ENCODE measurements at places on chromosomes 11 and 22. TPM values are rescaled to one million over a fixed set of nuclear protein-coding genes. Genes with fewer than 3 reads are reported as not detected.

Gene ZFP91
- total RNA-seq: 50.2 TPM

Gene TMEM86A
- total RNA-seq: 0.83 TPM

DNA sequence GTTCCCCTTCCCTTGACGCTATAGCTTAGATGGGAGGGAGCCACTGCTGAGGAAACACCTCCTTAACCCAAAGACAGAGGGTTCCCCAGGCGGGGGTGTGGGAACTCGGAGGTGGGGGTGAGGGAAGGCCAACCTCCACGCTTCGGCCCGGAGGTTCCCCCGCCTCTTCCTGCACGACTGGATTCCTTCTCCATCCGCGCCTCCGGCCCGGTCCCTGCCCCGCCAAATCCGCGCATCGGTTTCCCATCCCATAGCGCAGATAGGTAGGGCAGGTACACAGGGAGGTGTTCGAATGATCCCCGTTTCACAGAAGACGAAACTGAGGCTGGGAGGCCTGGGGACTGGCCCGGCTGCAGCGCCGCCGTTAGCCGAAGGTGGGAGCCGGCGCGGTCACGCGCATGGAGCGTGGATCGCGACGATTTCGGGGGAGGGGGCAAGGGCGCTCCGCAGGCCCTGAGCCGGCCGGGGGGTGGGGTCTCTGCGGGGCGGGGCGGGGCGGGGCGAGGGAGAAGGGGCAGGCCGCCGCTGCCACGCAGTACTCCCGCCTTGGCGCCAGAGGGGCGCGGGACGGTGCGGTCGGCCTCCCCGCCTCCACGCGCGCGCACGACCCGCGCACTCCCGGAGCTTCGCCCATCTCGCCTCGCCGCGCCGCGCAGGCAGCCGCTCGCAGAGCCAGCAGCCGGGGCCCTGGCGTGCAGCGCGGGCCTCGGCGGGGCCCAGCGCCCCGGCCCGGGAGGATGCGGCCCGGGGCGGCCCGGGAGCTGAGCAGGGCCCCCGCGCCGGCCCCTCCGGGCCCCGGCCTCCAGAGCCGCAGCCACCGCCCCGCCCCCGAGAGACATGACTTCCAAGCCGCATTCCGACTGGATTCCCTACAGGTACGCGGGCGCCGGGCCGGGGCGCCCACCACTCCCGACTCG, at the start of gene TUB:
Gene TUB (plus strand): TSS at position 538 of the 917 bp plus-strand sequence. CDS start 300 bp downstream, at position 838.
- DNase-seq: peak; percentile 28

GRCh38 chr11:1224111-1224490, 1.2 kb downstream of the MUC5B start:
- DNase-seq: no peak

Gene C22orf15
- total RNA-seq: 3.9 TPM

- DNase-seq: no peak
These were observed 709 bp downstream of the FTH1 start for GRCh38 chr11:61966734-61967115.

Gene MRGPRX3
- not detected for total RNA-seq

Gene SCN3B
- under 0.01 TPM for total RNA-seq

Gene ARHGAP42
- 8.7 TPM for total RNA-seq

Gene TEX54
- total RNA-seq: not detected

DNA sequence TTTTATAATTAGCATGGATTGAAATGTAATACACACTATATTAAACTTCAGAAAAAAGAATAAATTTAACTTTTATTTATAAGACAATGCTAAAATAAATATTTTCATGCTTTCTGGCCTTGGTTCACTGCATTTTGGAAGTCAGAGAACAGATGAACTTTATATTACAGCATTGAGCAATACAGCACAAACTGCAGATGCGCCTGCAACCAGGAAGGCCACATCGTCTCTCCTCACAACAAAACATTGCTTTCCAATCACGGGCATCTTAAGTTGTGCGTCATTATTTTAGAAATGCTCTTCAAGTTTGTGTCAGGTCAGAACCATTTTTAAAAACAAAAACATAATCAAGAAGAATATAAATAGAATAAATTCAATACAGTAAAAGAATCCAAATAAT, 89.3 kb upstream of the CEP126 start:
- peak; percentile 60 for DNase-seq

Gene SYVN1
- 15.5 TPM for total RNA-seq

- DNase-seq: no peak
These were observed 246.5 kb upstream of the DDI1 start for GRCh38 chr11:103789952-103790351.

Gene PRG2
- total RNA-seq: not detected

Gene TRIM51
- not detected for total RNA-seq

- DNase-seq: no peak
These were observed 3.1 kb upstream of the IL17REL start for GRCh38 chr22:50015451-50016307.

- peak; percentile 10 for DNase-seq
These were observed 551 bp downstream of the AGBL2 start for GRCh38 chr11:47714554-47715081.

DNA sequence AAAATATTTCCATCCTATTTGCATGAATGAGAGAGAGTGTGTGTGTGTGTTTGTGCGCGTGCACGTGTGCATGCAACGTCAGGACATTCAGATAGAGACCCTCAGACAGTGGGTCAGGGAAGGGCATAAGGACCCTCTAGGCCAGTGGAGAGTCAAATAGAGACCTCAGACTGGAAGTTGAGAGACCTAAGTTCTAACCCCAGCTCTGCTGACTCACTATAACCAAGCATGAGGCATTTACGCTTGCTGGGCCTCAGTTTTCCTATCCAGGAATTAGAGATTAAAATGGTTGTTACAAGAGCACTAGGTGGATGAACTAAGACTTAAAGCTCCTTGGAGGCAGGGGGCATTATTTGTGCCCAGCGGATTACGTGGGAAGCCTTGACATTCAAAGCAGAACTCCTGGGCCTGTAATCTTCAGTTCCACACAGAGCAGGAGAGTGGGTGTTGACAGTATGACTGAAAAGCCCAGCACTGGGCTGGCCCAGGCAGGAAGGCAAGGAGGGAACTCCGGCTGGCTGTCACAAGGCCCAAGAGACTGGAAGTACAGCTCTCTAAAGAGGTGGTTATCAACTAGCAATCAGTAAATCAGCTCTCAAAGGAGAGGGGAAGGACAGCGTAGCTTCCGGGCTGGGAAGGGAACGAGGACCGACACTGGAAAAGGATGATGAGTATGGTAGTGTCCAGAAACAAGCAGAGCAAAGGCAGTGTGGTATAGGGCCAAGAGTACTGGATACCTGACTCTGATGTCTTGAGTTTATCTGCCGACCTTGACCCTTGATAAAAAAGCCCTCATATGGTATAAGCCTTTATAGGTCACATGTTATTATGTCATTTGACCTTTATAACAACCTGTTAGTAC, 9.2 kb downstream of the RHOG start:
- DNase-seq: no peak

Gene SAA1
- not detected for total RNA-seq

Gene DCDC1
- total RNA-seq: 0.17 TPM

Gene ARFIP2
- total RNA-seq: 34.9 TPM

GRCh38 chr22:23753385-23753784, 840 bp downstream of the VPREB3 start:
- DNase-seq: no peak

Gene ACRV1
- 0.26 TPM for total RNA-seq

DNA sequence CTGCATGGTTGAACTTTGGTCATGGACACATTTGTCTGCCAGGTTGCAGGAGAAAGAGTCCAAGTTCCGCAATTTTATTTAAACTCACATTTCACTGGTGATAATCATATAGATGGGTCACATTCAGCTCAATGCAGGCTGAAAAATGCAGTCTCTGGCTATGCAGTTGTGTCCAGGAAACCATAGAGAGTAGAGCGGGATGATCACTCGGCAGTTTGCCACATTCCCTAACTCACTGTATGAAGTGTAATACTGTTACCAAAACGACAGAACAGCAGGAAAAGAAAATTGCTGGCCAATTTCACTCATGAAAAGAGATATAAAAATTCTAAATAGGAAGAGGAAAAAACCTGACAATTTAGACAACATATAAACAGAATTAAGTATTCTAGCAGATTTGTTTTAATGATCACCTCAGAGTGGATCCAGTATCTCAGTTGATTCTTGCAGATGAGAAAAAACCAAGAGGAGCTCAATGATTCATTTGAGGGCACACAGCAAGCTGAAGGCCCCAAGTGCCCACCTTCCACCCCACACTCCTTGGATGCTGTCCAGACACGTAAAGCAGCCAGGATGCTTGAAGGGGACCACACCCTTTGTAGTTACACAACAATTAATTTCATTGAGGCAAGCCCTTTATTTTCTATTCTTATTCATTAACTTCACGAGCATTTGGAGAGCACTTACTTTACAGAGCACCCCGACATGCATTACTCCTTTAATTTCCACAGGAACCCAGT, 422.3 kb downstream of the SOX6 start:
- DNase-seq: no peak

DNA sequence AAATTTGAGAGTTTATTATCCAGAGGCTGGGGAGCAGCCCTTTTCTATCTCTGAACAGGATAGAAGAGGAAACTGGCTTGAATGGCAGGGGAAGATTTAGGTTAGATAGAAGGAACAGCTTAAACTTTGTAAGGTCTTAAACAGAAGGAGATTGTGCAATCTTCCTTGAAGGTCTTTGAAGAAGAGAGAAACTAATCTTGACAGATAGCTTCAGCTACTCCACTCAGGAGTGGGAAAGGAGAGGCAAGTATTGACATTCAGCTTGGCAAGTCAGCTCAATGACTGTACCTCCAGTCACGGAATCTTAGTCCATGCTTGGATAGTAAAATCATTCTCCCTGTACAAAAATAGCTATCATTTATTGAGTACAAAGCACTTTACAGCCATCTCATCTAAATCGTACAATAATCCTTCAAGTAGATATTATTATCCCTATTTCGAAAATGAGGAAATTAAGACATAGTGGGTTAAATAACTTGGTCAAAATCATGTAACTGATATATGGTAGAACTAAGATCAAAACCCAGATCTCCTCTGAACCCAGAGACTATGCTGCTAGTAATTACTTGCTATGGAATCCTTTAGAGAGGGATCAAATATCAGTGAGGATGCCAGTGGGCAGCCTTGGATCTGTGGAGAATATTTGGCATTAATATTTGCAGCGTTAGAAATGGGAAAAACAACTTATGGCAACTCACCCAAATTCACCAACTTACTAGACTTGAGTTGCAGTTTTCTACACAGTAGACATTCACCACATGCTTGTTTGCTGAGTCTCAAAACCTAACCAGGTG, 14.6 kb downstream of the C11orf97 start:
- DNase-seq: no peak

Gene PAMR1
- total RNA-seq: 159 TPM

GRCh38 chr11:132008872-132009271, 638.5 kb downstream of the NTM start:
- DNase-seq: no peak

GRCh38 chr22:29266564-29267461, 968 bp downstream of the RHBDD3 start:
- DNase-seq: no peak

DNA sequence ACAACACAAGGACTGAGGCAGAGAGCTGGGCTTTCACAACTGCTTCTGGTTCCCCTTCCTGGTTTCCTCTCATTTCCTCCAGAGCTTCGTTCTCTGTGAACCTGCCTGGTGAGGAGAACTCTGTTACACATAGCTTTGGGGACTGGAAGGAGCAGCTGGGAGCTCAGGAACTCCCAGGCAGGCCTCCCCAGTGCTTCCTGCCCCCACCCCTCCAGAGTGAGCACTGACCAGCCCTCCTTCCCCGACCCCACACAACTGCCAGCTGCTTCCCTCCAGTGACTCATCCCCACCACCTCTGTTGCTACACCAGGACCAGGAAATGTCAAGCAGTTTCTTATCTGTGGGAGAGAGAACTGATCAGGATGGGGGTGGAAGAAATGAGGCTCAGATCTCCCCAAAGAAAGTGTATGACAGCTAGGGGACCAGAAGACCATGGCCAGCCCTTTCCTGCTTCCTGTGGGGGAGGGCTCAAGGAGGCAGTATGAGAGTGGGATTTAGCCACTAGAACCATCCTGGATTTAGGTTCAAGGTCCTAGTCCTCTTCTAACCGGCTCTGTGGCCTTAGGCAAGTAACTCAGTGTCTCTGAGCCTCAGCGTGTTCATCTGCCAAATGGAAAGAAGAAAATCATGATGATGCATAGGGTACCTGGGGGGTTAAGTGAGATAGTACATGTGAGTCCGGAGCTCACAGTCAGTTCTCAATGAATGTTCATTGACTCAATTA, 4.5 kb upstream of the TP53I11 start:
- peak; percentile 89 for DNase-seq

All from fibroblast of lung (primary cell).